ENCODE measurements at places on chromosomes 16 and 17.

- no peak for DNase-seq
Measured at GRCh38 chr16:1429012-1429411, 1.9 kb upstream of the PERCC1 start.

- DNase-seq, result no peak
Measured at GRCh38 chr17:3693829-3694231, 2.1 kb downstream of the P2RX5 start.

DNA sequence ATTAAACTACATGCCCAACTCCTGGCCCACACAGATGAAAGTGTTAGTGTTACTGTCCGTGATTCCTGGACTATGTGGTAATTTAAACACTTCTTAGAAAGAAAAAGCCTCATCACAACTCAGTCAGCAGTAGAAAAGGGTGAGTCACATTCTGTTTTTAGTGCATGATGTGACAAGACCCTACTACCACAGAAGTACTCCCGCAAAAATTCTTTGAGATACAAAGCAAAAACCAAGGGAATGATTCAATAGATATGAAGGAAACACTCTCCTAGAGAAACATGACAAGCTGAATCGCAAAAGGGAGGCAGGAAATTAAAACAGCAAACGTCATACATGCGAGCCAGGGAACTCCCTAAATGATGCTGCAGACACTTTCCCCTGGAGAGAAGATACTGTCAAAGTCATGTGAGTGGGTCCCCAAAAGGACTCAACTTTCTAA lies 14.4 kb downstream of the SNN start:
- no peak for DNase-seq

DNA sequence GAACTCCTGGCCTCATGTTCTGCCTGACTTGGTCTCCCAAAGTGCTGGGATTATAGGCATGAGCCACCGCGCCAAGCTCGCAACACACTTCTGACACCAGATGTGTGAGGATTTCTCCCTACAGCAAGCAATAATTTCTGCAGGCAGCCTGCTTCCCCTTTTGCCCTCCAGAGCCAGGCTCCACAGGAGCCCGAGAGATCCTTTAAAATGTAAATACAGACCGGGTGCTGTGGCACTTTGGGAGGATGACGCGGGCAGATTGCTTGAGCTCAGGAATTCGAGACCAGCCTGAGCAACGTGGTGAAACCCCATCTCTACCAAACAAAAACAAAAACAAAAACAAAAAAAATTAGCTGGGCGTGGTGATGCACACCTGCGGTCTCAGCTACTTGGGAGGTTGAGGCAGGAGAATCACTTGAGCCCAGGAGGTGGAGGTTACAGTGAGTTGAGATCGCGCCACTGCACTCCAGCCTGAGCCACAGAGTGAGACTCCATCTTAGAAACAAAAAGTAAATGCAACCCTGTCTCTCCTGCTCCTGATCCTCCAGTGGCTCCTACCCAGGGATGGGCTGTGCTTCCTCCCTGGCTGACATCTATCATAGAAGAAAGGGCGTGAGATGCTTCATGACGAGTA lies 14.7 kb downstream of the C16orf96 start:
- DNase-seq, result no peak

DNA sequence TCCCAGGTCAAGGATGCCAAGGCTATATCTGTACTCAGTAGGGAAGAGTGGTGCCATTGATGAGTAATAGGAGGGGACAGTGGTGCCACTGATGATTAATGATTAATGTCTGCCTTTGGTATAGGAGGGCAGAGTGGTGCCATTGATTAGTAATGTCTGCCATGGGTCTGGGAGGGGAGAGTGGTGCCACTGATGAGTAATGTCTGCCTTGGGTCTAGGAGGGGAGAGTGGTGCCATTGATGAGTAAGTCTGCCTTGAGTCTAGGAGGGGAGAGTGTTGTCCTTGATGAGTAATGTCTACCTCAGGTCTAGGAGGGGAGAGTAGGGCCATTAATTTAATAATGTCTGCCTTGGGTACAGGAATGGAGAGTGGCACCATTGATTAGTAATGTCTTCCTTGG lies 507.8 kb upstream of the EEF2KMT start:
- no peak for DNase-seq

DNA sequence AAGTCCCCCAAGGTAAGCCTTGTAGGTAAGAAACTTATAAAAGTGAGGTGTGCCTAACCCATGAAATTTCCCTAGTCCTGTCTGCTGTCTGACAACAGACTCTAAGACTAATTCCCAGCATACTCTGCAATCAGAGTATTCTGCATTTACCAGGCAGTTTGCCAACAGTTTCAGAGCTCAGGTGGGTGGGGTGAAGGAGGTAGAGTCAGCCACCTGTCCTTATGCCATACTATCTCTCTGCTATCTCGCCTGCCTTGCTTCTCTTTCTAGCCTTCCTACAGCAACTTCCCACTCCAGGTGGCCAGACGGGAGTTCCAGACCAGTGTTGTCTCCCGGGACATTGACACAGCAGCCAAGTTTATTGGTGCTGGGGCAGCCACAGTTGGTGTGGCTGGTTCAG lies 2.3 kb downstream of the ATP5MC1 start:
- DNase-seq, result no peak

DNA sequence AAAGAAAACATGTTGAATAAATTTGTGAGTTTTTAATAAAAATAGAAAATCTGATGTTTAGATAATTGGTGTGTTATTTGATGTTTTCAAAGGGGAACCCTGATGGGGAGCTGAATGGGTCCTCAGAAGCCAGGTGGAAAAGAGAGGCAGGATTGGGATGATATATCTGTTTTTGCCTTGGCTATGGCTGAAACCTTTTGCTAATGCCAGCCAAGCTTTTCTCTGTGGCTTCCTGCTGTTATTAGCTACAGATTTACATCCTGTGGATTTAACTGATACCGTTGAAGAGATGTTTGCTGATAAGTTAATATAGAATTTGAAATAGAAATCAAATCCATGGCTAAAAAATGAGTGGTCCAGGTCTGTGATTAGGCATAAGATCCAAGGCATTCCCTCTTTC lies 4.2 kb upstream of the AATF start:
- DNase-seq, result no peak

- DNase-seq, result no peak
Measured at GRCh38 chr17:68777856-68778694, 176.9 kb upstream of the FAM20A start.

- DNase-seq, result no peak
Measured at GRCh38 chr17:38738686-38739085, 8.5 kb downstream of the CISD3 start.

GRCh38 chr16:4475880-4476788 lies at the start of gene HMOX2:
Gene HMOX2, plus strand, starts transcription at chr16:4476398. Its CDS starts 29,127 bp downstream, at chr16:4505525.
- peak; percentile 94 for DNase-seq

DNA sequence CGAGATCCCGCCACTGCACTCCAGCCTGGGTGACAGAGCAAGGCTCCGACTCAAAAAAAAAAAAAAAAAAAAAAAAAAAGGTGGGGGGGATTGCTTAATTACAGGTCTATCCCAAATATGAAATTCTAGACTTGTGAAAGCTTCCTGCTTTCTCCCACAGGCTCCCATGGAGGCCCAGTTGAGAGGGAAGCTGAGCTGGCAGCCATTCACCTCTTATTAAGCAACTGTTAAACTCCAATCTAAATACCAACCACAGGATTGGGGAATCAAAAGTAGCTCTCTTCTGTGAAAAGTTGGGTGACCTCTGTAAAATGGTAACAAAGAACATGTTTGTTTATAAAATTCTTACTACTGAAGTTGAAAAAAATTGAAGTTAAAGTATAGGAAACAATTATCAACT lies 45.8 kb upstream of the STAC2 start:
- no peak for DNase-seq

DNA sequence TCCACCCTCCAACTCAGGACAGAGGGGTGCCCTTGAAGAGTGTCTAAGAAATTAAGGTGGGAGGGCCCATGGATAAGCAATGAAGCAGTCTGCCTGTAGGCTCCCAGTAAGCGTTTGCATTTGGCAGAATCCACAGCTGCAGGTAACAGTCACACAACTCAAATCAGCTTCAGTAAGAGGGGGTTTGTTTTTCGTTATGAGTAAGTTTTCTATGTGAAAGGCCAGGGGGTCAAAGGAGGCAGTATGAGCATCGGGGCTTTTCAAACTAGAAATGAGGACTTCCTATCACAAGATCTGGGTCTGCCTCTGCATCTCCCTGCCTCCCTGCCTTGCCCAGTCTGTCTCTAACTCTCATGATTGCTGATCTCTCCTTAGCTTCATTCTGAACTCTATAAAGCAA lies 128.1 kb upstream of the CCL2 start:
- DNase-seq, result no peak

- DNase-seq, result no peak
Measured at GRCh38 chr17:83193336-83194185, 114.2 kb downstream of the METRNL start.

- DNase-seq, result no peak
Measured at GRCh38 chr16:88422733-88423447, 30.2 kb upstream of the ZFPM1 start.

DNA sequence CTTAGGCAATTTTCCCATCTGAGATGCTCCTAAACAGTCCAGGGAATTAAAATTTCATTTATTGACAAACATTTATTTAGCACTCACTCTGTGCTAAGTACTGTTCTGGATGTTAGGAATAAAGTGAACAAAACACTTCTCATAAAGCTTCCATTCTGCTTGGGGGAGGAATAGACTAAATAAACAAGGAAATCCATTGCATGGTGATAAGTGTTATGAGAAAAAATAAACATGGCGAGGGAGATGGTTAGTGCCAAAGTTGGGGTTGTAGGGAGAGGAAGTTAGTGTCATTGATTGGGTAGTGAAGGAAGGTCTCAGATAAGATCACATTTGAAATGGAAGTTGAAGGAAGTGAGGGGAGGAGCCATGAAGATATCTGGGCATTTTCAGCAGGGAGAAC lies 72.2 kb upstream of the CES5A start:
- DNase-seq, result no peak

DNA sequence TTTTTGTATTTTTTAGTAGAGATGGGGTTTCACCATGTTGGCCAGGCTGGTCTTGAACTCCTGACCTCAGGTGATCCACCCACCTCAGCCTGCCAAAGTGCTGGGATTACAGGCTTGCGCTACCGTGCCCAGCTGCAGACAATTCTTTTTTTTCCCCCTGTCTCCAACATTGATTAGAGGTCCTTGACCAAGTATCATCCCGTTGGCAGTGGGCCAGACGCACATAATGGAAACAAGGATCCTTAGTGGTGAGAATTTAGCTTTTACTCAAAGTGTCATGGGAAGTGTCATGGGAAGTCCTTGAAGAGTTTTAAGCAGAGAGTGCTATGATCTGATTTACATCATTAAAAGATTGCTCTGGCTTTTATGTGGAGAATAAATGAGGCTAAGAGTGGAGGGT lies 2.1 kb upstream of the FBXO47 start:
- no peak for DNase-seq

GRCh38 chr17:40022961-40023541 lies 7.8 kb downstream of the CSF3 start:
- DNase-seq, result no peak

DNA sequence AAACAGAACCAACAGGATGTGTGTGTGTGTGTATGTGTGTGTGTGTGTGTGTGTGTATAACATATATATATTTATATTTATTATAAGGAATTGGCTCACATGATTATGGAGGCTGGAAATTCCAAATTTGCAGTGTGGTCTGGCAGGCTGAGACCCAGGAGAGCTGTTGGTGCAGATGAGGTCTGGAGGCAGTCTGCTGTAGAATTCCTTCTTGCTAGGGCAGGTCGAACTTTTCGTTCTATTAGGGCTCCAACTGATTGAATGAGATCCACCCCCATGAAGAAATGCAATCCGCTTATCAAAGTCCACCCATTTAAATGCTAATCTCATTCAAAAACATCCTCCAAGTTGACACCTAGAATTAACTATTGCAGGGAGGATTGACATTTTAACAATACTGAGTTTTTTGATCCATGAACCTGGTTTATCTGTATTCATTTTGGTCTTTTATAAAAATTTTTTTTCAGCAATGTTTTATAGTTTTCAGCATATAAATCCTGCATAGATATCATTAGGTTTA lies 85.0 kb downstream of the CYLD start:
- DNase-seq, result no peak

DNA sequence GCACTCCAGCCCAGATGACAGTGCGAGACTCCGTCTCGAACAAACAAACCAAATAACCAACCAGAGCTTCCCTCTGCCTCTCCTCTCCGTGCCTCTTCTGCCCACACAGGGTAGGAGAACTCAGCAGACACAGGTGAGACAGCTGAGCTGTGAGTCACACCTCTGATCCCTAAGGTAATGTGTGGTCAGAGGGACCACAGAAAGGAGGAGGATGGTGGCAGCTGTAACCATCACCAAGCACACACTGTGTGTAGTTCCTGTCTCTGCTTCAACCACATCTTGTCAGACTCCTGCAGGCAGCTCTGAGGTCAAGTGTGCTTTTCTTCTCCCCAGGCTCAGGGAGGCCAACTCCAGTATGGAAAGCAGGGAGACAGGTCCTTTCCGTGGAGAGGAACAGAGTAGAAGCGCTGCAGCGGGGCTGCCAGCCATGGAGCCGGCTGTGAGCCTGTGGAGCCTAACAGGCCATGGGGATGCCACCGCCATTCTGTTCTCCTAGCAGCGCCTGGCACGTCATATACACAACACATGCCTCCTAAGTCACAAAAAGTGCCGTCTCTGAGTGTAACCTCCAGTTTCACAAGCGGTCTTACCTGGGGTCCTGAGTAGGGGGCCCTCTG lies 7.1 kb downstream of the NUDT16L1 start:
- no peak for DNase-seq

- DNase-seq, result no peak
Measured at GRCh38 chr17:77246110-77247047, 105.6 kb downstream of the SEC14L1 start.

GRCh38 chr16:85563515-85564276 lies 49.4 kb upstream of the GSE1 start:
- DNase-seq, result no peak

DNA sequence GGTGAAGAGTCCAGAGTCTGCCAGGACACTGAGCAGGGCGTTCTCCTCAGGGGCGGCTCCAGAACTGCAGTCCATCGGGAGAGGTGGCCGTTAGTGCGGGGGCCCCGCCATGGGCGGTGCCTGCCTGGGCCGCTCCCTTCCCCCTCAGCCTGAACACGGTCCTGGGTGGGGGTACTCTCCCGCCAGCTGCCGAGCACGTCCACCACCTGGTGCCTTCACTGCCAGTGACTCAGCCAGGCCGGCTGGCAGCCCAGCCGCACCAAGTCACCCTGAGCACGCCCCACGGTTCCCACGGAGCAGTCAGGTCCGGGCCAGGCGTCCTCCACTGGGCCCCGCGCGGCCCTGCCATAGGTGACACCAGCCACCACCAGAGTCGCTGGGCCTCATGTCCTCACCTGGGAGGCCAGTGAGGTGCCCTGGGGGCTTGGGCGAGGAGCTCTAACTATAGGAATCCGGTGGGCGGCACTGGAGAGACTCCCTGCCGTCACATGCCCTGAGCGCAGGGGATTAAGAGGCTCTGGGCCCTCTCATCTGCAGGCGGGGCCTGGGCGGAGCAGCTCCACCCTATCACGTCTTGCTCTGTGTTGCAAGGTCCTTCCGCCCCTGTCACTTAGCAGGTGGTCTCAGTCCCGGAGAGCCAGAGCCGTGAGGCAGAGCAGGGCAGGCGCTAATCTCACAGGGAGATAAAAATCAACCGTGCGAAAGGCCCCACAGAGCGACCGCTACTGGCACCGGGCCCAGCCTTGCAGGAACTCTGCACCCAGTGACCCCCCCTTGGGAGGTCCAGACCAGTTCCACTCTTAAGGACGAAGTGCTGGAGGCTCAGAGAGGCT lies 14.3 kb downstream of the PIEZO1 start:
- DNase-seq, result no peak

- DNase-seq, result no peak
Measured at GRCh38 chr16:87263418-87264052, 53.7 kb downstream of the C16orf95 start.

GRCh38 chr17:48636177-48637018 lies 10.2 kb upstream of the HOXB9 start:
- DNase-seq, result peak; percentile 72
